CD4-positive, alpha-beta T cell (primary cell): ENCODE measurements at places on chromosomes 2 and 18.

DNA sequence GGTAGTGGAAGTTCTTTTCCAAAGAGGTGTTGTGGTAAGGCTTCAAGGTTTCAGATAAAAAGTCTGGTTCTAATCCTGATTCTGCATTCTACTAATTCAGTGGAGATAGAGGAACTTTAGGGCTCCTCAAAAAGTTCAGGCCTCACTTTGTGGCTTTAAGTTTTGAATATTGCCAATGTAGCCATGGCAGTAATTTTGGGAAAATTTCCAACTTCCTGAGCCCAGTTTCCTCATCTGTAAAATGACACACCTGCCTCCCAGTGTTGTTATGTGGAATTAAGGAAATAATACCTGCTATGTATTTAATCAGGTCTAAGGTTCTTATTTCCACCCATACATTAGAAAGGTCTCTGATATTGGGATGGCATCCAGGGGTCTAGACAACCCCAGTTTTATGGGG is 147.6 kb upstream of the ITGA6 start:
- H3K4me3 ChIP-seq = no peak overlapping the region
- H3K27ac ChIP-seq = no peak overlapping the region
- DNase-seq = no peak
- H3K27me3 ChIP-seq = peaks cover 4% of the 10 kb centered on the region

- H3K36me3 ChIP-seq = no peaks in the 10 kb centered on the region
- H3K27me3 ChIP-seq = no peaks in the 10 kb centered on the region
- no peak overlapping the region for H3K27ac ChIP-seq
- no peak overlapping the region for H3K4me3 ChIP-seq
- no peak for DNase-seq
- H3K4me1 ChIP-seq = no peaks in the 10 kb centered on the region
Measured at GRCh38 chr2:10016001-10016801, 27.1 kb upstream of the KLF11 start.

DNA sequence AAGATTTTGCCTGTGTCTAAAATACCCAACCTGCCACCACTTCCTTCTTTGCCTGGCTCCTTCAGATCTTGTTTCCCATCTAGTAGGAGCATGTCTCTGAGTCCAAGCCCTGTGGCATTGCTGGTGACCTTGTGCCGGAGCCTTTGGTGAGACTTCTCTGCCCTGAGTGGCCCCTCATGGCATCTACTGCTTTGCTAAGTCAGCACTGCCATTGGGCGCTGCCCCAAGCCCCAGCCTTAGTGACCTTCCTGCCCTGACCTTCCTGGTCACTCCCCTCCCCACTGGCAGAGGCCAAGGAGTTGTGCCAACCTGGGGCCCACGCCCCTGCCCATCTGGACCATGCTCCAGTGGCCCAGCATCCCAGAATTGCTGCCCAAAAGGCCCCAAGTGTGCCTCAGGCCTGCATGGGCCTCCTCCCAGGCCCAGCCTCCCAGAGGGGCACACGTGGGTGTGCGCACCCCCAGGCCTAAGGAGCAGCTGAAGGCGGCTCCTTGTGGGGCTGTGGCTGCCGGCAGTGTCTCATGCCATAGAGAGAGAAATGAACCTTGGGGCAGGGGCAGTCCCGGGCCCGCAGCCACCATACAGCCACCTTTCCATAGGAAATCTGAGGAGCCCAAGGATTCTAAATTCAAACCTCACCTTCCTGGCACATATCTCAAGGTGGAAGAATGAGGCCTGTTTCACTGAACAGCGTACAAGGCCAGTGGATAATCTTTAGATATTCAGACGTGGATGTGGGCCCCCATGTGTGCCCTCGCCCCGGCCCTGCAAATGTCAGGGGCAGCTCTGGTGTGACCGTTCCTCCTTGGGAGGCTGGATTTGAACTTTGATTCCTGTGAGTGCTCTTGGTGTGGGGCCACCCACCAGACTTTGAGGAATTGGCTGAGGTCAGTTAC is 100.2 kb upstream of the SLC66A3 start:
- DNase-seq = no peak
- peaks cover 2% of the 10 kb centered on the region for H3K27me3 ChIP-seq
- H3K27ac ChIP-seq = no peak overlapping the region
- H3K4me1 ChIP-seq = no peaks in the 10 kb centered on the region
- no peak overlapping the region for H3K4me3 ChIP-seq

DNA sequence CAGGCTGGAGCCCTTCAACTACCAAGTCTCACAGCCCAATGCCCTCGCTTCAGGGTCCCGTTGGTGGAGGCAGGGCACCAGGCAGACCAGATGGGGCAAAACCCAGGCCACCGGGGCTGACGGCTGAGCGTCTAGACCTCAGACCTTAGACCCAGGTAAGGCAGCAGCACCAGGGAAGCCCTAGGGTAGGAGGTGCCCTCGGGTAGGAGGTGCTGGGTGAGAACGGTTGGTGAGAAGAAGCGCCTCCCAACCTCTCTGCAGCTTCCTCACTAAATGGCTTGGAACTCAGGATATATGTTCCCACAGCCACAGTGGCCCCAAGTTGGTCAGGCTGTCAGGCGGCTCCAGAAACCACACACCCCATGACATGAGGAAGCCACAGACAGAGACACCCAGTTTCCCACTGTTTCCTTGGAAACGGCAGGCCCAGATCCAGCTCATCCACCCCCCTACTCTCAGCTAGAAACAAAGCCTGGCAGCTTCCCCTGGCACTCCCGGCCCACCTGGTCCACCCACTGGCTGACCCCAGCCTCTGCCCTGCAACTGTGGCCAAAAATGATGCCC is 13.1 kb upstream of the MLPH start:
- H3K27ac ChIP-seq = no peak overlapping the region
- no peak overlapping the region for H3K4me3 ChIP-seq
- peaks cover 20% of the 10 kb centered on the region for H3K4me1 ChIP-seq
- no peak for DNase-seq
- no peaks in the 10 kb centered on the region for H3K27me3 ChIP-seq

GRCh38 chr2:210912779-210913178 is 356.4 kb downstream of the CPS1 start:
- no peaks in the 10 kb centered on the region for H3K27me3 ChIP-seq
- DNase-seq = no peak
- H3K4me1 ChIP-seq = no peaks in the 10 kb centered on the region
- H3K4me3 ChIP-seq = no peak overlapping the region

DNA sequence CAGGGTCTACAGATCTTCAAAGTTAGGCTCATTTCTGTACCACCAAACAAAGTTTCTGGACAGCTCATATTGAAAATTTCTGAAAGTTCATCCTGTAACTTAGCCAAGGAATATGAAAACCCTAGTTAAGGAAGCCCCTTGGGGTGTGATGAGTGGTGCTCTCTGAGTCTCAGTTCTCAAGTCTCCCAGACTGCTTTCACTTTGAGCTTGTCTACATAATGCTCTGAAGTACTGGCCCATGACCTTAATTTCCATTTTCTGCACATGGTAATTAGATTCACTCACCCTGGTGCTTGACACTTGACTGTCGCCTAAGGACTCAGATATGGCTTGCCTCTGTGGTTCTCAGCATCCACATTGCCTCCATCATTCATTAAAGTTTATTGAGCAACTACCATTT is 51.7 kb upstream of the SATB2 start:
- no peak for DNase-seq
- no peaks in the 10 kb centered on the region for H3K27me3 ChIP-seq
- no peak overlapping the region for H3K4me3 ChIP-seq
- no peaks in the 10 kb centered on the region for H3K4me1 ChIP-seq
- no peaks in the 10 kb centered on the region for H3K36me3 ChIP-seq
- no peak overlapping the region for H3K27ac ChIP-seq

- H3K4me3 ChIP-seq = no peak overlapping the region
- DNase-seq = no peak
- H3K27ac ChIP-seq = no peak overlapping the region
- no peaks in the 10 kb centered on the region for H3K27me3 ChIP-seq
Measured at GRCh38 chr18:42706618-42707017, 408.9 kb downstream of the RIT2 start.

GRCh38 chr2:145091967-145092366 is 572.0 kb upstream of the ZEB2 start:
- H3K27me3 ChIP-seq = no peaks in the 10 kb centered on the region
- H3K36me3 ChIP-seq = no peaks in the 10 kb centered on the region
- H3K27ac ChIP-seq = no peak overlapping the region
- no peak for DNase-seq
